ENCODE measurements at places on chromosomes 6 and 20. TPM values are rescaled to one million over a fixed set of nuclear protein-coding genes. Genes with fewer than 3 reads are reported as not detected.
A peak's percentile ranks its signal among the peaks of the same experiment; 100 is the strongest.

DNA sequence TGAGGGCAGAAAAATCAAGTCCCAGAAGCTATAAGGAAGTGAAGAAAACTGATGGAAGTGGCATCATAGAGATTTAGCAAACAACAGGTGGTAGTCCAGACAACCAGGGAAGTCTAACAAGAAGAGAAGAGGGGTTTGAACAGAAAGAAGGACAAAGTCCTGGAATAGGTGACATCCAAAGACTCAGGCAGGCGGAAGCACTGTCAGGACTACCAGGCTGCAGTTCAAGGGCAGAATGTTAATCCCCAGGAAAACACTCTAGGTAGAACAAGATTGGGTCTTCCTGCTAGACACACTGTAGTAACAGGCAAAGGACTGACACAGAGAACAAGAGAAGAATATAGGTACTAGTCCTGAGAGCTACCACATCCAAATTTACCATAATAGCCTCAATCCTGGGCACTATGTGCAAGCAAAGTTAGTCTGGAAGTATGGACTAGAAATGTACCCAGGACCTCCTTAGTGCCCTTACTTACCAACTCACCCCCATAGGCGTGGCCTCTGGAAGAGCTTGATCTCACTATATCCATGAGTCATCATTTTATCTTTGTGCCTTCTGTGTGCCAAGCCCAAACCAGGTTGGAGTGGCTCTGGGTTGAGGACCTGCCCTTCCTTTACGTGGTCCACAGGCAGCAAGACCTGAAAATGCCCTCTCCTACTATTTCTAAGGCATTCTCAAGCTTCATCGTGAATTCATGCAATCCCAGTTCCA, 2.2 kb upstream of the EPB41L2 start:
- peaks cover 18% of the 10 kb centered on the region for H3K27me3 ChIP-seq
- H3K27ac ChIP-seq = no peak overlapping the region
- no peak for DNase-seq
- H3K4me1 ChIP-seq = peaks cover 26% of the 10 kb centered on the region
- H3K36me3 ChIP-seq = no peaks in the 10 kb centered on the region

GRCh38 chr6:110485491-110485890, 9.1 kb upstream of the SLC22A16 start:
- no peak for DNase-seq
- H3K4me1 ChIP-seq = peaks cover 20% of the 10 kb centered on the region
- H3K27ac ChIP-seq = no peak overlapping the region
- H3K4me3 ChIP-seq = no peak overlapping the region

DNA sequence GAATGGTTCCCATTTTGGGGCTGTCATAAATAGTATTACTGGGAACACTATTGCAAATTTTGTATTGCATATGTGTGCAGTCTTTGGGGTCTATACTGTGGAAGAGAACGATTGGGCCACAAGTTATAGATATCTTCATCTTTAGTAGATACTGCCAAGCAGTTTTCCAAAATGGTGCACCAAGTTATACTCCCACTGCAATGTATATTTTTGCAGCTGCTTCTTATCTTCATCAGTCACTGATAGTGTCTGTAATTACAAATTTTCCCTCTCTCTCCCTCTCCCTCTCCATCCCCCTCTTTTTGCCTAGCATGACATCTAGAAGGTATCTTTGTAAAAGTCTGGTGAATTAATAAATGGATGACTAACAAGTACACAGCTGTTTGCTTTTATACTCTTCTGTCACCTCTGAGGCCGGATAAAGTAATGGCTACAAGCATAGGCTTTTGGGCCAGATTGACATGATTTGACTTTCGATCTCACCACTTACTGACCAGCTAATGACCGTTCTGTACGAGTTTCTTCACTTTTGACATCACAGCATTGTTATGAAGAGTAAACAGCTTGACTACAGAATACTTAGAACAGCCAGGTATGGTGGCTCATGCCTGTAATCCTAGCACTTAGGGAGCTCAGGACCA, 113.3 kb upstream of the SLC2A12 start:
- H3K27me3 ChIP-seq = no peaks in the 10 kb centered on the region
- H3K36me3 ChIP-seq = peaks cover 32% of the 10 kb centered on the region
- peaks cover 3% of the 10 kb centered on the region for H3K4me1 ChIP-seq
- no peak overlapping the region for H3K4me3 ChIP-seq

DNA sequence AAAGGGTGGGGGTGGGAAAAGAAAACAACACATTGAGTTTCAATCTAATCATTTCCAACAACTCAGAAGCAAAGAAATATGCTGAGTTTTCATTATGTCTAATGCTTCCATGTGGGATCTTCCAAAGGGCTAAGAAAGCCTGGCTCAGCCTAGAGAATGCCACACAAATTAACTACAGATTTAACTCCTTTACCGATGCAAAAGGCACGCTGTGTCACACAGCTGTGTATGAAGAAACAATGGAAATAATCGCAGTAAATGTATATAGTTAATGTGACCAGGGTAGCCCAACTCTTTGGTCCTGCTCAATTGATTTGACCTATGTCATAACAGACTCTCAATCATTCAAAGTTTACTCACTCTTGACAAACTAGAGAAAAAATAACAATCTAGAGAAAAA, 17.8 kb downstream of the B4GALT5 start:
- no peaks in the 10 kb centered on the region for H3K36me3 ChIP-seq
- H3K27ac ChIP-seq = peak overlapping the region; percentile 9
- no peak for DNase-seq

GRCh38 chr6:81023007-81023582, 729.4 kb downstream of the TENT5A start:
- no peaks in the 10 kb centered on the region for H3K27me3 ChIP-seq
- no peaks in the 10 kb centered on the region for H3K4me1 ChIP-seq
- H3K27ac ChIP-seq = no peak overlapping the region
- no peak for DNase-seq

Gene RNF217
- total RNA-seq = 17.2 TPM

Gene ARFGEF2
- total RNA-seq = 31.6 TPM

All from left lung (tissue), 14 donors.